ENCODE measurements at places on chromosomes 1 and 21.

GRCh38 chr1:3207217-3207848, 138.3 kb downstream of the PRDM16 start:
- no peak for DNase-seq

- DNase-seq = no peak
Measured at GRCh38 chr1:85708829-85709227, 595 bp upstream of the ZNHIT6 start.

- DNase-seq = no peak
Measured at GRCh38 chr1:243287123-243287460, 31.3 kb downstream of the SDCCAG8 start.

DNA sequence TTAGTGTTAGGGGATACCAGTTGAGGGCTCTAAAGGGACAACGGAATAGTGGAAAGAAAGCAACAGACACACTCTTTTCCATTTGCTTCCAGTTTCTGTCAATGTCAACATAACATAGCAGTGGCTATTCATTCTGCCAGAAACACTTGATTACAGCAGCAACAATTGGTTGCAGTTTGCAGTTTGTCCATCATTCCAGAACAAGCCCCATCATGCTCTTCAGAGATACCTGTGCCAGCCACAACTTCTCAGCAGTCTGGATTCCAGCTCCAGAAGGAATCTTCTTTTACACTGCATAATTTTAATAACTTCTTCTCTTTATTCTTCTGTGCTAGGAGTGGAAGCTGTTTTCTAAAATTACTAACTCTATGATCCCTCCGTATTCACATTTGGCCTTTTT, 1521.4 kb downstream of the PLA2G4A start:
- DNase-seq = no peak

DNA sequence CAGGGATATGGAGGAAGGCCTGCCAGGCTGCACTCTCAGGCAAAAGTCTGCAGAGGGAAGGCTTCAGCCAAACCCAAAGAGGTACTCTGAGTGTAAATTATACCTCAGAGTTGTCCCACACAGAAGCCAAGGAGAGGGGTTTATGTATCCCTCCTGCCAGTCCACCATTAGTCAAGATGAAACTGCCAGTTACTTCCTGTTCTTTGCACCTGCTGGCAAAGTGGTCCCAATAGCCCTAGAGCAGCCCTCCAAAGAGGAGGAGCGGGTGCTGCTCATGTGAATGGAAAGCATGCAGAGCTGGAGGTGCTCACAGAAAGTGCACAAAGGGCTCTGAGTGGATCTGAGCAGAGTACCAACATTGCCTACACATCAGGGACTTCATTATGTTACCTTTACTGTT, 37.1 kb upstream of the MCOLN3 start:
- DNase-seq = no peak

DNA sequence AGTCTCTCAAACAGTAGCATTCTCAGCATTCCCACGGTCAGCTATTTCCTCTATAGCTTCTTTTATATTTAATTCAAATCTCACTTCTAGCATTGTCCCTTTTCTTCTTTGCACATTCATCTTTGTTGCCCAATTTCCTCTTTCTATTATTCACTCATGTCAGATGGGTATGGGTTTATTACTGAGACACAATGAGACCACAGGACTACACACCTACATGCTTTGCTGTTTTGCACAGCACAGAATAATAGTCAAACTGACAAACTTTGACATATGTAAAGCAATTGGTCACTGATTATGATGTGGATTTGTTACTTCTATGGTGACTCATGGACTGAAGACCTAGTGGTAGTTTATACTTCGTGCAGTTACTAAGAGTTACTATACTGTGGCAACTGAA, 5.8 kb upstream of the CD1C start:
- no peak for DNase-seq

DNA sequence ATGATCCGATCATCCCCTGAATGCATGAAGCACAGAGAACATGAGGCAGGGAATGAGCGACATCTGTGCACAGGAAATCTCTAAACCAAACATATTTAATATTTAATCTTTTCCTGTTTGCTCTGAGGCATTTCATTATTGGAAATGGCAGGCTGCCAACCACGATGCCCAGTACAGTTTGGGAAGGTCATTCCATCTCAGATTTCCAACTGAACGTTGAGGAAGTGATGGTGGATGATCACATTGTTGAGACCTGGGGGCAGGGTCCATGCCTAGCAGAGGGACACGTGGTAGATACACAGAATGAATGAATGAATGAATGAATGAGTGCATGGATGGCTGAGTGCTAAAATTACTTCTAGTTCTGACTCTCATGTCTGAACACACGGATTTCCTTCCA, 15.9 kb upstream of the FASLG start:
- no peak for DNase-seq

DNA sequence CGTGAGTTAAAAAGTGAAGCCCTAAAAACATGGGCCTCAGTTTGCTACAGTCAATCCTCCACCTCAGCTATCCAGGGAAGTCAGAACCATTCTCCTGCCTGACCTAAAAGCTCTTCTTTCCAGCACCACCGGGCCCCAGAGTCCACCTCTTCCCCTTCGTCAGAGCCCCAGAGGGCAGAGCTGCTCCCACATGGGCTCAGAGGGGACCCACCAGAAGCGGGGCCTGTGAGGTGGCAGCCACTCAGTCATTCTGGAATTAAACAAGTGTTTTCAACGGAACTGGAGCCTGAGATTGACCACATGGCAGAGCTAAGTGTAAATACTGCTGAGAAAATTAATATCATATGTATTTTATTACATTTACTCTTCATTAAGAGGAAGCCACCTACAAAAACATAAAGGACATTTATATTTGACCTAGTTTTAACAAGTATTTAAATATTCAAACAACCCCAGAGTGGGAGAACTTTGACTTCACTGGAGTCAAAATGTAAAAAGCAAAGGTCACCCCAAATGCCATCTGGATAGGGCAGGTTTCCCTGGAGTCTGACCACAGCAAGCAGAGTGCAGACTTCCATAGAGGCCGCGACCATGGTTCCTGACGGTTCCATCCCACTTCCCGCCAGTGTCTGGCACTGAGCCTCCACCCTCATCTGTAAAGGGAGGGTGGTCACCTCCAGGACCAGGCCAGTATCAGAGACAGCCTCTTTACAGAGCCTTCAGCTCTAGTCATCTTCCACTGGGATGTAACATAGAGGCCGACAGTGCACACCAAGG, 1.8 kb downstream of the SUMO3 start:
- DNase-seq = no peak

DNA sequence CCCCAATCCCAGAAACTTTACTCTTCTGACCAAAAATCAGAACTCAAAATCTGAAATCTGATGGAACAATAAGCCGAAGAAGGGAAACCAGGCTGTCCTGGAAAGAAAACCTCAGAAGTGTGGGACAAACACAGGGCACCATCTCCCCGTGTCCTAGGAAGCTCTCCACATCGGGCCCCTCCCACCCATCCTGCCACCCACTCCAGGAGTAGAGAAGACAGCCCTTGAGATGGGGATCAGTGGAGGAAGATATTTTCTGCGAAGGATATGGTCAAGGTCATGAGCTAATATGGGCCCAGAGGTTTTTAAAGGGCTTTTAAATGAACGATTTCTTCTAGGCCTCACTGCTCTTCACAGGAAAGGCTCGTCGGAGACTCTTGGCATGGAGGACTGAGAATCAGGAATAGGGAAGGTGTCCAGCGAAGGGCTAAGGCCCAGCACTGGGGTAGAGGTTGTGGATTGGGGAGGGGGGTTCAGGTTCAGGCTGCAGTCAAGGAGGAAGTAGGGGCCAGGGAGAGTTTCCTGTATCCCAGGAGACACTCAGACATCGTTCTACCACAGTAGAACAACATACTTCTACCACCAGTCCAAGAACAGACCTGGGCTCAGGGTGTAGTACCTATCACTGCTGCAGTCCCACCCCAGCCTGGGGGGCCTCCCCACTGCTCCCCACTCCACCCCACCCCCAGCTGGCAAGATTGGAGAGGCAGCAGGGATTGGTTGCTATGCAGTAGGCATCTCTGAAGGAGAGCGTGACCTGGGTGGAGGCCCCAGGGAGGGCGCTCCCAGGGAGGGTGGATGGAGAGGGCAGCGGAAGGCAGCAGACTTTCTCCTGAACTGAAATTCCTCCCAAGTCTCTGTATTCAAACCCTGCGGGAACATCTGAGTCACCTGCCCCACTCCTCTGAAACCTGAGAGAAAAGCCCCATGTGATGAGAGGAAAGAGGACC, 1.2 kb upstream of the S100A5 start:
- DNase-seq = no peak

GRCh38 chr1:205350691-205351141, 6.0 kb downstream of the KLHDC8A start:
- DNase-seq = no peak

GRCh38 chr1:61124078-61124477, 41.7 kb downstream of the NFIA start:
- no peak for DNase-seq

- DNase-seq = no peak
Measured at GRCh38 chr1:223653015-223653414, 12.5 kb downstream of the CAPN8 start.

GRCh38 chr21:36148886-36149285, 7.7 kb upstream of the DOP1B start:
- no peak for DNase-seq

DNA sequence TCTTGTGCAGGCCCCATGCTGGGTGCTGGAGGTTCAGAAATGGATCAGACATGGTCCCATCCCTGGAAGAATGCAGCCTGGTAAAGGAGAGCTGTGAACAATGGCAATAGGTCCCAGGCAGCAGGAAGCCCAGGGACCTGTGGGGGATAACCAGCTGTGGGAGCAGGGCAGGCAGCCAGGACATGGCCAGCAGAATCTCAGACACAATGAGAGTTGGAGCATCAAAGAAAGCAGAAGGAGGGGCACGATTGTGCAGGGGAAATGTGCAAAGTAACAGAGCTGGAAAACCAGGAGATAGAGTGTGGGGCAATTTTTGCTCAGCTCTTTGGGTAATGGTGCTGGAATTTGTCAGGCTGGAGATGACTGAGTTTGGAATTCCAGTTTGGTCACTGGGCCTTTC, 44.3 kb downstream of the C8B start:
- no peak for DNase-seq

DNA sequence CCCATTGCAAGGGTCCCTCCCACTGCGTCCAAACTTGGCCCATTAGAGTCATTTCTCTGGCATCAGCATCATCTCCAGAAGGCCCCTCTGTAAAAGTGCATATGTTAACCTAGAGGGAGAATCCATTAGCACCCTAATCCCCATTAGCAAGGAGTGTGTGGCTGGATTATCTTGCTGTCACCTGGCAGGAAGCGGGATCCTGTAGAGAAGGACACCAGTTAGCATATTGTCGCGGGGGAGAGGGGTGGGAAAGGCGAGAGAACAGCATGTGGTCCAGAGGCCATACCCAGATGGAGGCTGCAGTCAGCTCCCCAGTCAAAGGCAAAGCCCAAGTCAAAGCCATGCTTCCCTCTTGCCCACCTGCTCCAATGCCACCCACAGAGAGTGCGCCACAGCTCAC, 64.0 kb downstream of the OLIG1 start:
- DNase-seq = no peak

DNA sequence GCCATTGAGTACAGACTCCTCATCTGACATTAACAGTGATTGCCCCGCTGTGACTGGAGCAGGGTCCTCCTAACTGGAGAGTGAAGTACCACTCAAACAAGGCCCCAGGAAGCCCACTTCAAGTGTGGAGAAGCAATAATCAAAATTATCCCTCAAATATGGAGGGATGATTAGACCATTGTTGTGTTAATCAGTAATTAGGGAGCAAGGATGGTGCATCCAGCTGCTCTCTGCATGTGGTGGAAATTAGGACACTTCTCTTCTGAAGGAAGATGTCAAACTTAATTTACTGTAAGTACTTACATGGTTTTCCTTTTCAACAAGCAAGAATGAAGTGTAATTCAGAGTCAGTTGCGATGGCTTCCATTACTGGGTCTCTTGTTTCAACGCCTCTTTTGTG, 3.4 kb upstream of the ZP4 start:
- no peak for DNase-seq

DNA sequence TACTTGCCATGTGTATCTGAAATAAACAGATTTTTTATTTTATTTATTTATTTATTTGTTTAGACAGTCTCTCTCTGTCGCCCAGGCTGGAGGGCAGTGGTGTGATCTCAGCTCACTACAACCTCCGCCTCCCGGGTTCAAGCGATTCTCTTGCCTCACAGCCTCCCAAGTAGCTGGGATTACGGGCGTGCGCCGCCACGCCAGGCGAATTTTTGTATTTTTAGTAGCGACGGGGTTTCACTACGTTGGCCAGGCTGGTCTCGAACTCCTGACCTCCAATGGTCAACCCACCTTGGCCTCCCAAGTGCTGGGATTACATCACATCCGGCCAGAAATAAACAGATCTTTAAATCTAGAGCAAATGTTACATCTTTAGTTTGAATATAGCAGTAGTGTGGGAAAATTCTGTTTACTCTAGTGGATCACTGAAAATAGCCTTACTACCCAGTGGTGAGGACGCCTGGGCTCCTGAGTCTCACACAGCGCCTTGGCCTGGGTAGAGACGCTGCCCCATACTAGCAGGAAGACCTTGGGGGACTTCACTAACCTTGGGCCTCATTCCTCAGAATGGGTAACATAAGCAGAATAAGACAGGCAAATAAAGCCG, 709 bp downstream of the GART start:
- DNase-seq = no peak

GRCh38 chr1:175481126-175482070, 262.0 kb downstream of the TNR start:
- DNase-seq = no peak

DNA sequence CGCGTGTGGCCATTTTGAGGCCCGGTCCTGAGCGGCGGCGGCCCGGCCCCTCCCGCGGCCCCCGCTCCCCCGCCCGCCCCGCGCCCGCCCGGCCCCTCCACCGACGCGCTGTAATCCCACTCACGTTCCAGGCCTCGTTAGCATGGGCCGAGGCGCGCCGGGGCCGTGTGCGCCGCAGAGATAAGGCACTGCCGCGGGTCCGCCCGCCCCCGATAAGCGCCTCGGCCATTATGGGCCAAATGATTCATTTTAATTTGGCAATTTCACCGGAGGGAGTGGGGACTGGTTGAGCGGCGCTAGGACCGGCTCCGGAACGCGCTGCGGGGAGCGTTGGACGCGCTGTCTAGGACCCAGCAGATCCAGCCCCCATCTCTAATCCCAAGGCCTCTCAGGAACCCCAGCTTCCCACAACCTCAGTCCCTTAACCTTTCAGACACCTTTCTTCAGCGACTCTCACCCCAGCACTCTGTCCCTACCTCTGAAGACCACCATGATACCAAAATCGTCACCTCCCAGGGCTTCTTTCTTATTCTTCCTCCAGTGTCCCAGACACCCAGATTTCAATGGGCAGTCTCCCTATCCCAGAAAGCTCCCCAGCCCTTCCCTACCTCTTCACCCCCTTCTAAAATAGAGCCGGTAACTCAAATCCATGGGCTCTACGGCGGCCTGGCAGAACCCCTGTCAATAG, at the start of gene TAL1:
TAL1 (minus strand) TSS at position 39 of the 688 bp plus-strand sequence. CDS start 6,337 bp downstream, outside the sequence.
- DNase-seq = no peak

- DNase-seq = no peak
Measured at GRCh38 chr1:226716577-226716976, 22.5 kb downstream of the ITPKB start.

GRCh38 chr1:27070390-27071048, 57.9 kb upstream of the TENT5B start:
- DNase-seq = no peak

All from GM13976 (cell line).